ENCODE measurements at places on chromosomes 2 and 18. TPM values are rescaled to one million over a fixed set of nuclear protein-coding genes. Genes with fewer than 3 reads are reported as not detected.

- no peaks in the 10 kb centered on the region for H3K4me1 ChIP-seq
- no peak overlapping the region for H3K4me3 ChIP-seq
- H3K27ac ChIP-seq, result no peak overlapping the region
- H3K36me3 ChIP-seq, result no peaks in the 10 kb centered on the region
- no peaks in the 10 kb centered on the region for H3K27me3 ChIP-seq
- DNase-seq, result no peak
Measured at GRCh38 chr18:50610349-50610748, 50.5 kb downstream of the MAPK4 start.

DNA sequence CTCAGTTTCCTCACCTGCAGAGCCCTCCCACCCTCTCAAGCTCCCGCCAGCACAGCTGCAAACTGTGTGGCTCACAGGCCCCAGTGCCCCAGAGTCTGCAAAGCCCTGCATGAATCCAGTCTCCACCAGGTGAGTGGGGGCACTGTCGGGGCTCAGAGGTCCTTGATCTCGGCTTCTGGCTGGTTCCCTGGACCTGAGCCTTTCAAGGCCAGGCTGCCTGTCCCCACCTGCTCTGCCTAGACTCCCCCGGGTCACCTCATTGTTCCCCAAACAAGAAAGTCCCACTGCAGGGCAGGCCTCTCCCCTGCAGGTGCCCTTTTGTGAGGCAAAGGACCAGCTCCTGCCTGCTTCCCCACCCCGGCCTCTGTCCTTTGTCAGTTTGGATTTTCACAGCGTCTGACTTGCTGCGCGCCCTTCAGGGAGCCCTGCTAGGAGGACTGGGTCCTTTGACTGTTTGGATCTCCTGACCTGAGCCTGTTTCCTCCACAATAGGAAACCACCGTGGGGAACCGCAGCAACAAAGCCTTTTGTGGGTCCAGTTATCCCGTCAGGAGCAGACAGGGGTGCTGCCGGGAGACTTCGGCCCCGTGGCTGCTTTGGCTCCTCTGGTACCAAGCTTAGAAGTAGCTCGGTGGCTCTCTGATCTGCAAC lies 200.5 kb upstream of the HDAC4 start:
- no peak for DNase-seq
- no peaks in the 10 kb centered on the region for H3K27me3 ChIP-seq
- no peak overlapping the region for H3K4me3 ChIP-seq
- no peak overlapping the region for H3K27ac ChIP-seq
- no peaks in the 10 kb centered on the region for H3K36me3 ChIP-seq

GRCh38 chr2:164655750-164656149 lies 34.5 kb upstream of the GRB14 start:
- H3K4me3 ChIP-seq, result no peak overlapping the region
- no peaks in the 10 kb centered on the region for H3K4me1 ChIP-seq
- no peaks in the 10 kb centered on the region for H3K27me3 ChIP-seq
- no peak for DNase-seq

DNA sequence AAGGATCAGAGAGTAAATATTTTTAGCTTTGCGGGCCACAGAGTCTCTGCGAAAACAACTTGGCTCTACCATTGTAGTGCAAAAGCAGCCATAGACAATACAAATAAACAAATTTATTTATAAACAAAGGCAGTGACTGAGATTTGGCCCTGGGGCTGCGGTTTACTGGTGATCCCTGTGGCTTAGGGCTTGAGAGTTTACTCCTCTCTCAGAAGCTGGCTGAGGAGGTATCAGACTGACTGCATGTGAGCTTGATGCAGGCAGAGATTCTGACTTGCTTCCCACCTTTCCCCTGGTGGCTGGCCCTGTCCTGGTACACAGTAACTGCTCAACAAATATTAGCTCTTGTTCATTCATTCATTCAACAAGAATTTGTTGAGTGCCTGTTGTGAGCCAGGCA lies 81.5 kb downstream of the PRKCE start:
- H3K27me3 ChIP-seq, result no peaks in the 10 kb centered on the region
- no peak for DNase-seq
- H3K36me3 ChIP-seq, result no peaks in the 10 kb centered on the region
- H3K4me1 ChIP-seq, result no peaks in the 10 kb centered on the region

GRCh38 chr2:182672466-182673165 lies 43.4 kb upstream of the DNAJC10 start:
- no peak overlapping the region for H3K27ac ChIP-seq
- no peaks in the 10 kb centered on the region for H3K4me1 ChIP-seq
- no peaks in the 10 kb centered on the region for H3K36me3 ChIP-seq
- H3K27me3 ChIP-seq, result no peaks in the 10 kb centered on the region
- DNase-seq, result peak; percentile 83

Gene NGEF
- polyA plus RNA-seq, result 9.7 TPM

Gene SPP2
- polyA plus RNA-seq, result not detected

Gene FNDC4
- polyA plus RNA-seq, result 15.2 TPM

All from fibroblast of lung (primary cell).